ENCODE measurements at places on chromosomes 7 and 10.

- DNase-seq: no peak
Observed at GRCh38 chr10:64376167-64376566, 855.0 kb downstream of the REEP3 start.

DNA sequence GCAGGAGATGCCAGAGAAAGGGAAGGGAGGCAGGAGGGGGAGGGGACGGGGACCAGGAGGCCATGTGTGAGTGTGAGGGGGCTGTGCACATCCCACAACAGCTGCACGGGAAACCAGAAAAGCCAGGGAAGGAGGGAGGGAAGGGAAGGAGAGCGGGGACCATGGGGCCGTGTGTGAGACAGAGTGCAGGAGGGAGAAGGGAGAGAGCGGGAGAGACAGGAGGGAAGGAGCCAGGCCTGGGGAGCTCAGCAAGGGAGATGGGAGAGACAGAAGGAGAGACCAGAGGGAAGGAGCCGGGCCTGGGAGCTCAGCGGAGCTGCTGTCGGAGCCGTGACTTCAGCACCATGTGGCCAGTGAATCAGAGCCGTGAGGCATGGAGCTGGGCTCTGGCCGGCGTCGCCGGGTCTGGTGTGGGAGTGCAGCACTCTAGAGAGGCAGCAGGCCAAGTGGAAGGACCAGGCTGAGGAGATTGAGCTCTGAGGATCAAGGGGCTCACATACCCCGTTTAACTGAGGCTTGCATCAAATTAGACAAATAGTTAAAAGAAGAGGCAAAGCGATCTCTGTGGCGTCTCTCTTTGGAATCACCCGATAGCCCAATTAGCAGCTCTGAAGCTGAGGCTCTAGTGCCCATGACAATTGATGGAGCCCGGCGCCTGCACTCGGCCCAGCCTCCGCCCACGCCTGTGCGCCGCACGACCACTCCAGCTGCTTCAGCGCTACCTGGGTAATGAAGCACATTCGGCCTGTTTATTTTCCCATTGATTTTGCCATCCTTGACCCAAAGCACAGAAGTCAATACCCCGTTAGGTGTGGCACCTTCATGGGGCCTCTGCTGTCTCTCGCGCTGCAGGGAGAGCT lies 150.4 kb downstream of the MAD1L1 start:
- no peak for DNase-seq

DNA sequence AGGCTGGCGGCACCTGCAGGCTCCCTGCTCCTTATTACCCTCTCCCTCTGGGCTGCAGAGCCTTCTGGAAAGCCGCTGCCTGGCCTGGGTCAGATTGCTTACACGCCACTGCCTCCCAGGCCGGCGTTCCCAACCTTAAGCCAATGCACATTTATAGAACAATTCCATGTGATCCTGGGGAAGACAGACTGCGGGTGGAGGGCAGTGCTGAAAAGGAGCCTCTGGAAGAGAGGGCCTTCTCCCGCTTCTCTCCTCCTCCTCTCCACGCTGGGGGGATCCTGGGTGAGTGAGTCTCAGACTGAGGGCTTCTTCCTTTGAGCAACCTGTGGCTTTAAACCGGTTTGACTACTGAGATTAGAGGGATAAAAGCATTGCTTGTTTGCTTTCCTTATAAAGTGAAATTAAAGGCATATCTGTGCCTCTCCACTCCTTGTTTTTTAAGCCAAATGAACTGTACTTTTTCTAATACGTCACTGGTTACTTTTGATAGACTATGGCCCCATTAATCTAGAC lies 5.5 kb downstream of the TACC2 start:
- DNase-seq: no peak

- no peak for DNase-seq
Observed at GRCh38 chr7:98555403-98555802, 61.7 kb upstream of the NPTX2 start.

- DNase-seq: no peak
Observed at GRCh38 chr7:85176197-85176596, 10.7 kb downstream of the SEMA3D start.

DNA sequence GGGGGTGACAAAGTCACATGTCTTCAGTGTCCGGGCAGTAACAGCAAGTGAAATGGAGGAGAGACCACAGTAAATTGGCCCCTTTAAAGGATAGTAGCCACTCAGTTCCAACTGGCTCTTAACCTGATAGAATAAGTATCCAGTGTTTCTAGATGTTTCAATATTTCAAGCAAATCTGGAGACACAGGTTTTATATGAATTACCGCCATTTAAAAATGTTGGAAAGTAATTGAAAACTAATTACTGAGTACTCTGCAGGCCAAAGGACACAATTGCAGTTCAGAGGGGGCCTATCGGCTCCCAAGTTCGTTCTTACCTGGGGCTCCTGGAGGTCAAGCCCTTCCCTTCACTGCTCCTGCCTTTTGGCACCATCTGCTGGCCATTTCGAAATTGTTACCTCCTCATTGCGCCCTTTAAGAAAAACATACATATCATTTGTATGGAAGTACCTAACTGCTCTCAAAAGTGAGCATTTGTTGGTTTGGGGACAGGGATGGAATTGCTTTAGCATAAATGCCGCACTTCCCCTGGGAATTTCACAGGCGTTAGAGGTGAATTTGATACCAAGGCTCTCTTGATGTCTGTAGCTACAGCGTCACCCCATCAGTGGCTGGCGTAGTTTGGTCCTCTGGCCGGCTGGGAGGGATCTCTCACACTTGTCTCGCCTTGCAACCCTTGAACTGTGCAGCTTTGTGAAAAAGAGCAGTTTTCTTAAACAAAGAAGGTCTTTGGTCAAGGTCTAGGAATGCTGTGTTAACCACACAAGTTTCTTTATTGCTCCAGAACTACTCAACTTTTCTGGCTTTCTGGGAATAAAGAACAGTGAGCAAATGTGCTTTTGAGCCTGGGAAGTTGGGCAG lies 220.0 kb downstream of the ARHGAP21 start:
- no peak for DNase-seq

DNA sequence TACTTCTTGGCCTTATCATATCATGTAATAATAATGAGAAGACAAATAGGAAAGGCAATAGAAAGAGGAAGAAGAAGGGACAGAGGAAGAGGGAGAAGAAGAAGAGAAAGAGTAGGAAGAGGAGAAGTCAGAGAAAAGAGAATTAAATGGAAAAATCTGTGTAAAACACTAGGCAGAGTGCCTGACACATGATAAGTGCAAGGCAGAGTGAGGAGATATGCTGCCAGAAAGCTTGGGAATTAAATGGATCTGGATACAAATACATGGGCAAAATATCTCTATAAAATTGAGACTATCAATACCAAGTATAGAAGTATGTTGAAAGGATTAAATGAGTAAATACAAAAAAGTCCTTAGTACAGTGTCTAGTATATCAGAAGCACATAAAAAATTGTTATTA lies 124.8 kb downstream of the CACNA2D1 start:
- no peak for DNase-seq

DNA sequence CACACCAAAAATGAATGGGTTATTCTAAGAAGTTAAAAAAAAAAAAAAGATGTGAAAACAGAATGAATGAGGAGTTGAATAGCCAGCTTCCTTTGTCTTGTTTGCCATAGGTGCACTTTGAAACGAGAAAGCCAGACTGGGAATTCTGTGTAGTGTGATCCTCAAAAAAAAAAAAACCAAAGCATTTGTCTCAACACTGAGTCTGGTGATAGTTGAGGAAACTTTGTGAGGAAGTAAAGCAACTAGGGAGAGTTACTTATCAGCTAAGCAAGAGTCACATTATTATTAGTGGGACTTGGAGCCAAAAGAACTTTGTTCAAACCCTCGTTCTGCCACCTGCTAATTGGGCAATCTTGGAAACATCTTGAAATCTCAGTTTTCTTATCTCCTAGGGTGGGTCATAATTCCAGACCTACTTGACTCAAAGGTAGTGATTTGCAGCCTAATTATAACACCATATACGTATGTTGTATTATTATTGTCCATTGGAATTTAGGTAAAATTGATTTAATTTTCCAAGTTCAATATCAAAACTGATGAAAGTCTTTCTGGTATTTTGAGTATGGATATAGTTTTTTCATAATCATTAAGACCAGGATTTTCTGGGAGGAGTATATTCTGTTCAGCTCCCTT lies 99.8 kb upstream of the GJD4 start:
- DNase-seq: no peak

DNA sequence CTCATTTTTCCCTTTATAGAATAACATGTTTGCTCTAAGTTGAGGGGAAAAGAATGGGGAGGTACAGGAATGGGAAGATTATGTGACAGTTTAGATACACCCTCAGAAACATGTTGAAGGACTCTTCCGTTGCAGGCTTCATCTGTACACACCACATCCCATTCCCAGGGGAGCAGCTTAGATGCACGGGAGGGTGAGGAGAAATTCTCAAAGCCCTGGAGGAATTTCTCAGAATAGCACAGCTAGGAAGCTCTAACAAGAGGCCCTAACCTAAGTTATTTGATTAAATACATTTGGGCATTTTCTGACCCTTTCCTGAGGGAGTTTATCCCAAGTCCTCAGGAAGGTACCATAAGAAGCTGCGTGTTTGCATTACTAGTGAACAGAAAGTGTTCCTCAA lies 660.2 kb upstream of the IGFBP3 start:
- DNase-seq: no peak

GRCh38 chr10:5963071-5963470 lies 14.3 kb downstream of the IL15RA start:
- peak; percentile 32 for DNase-seq

Data from suprapubic skin (tissue), 4 donors.